ENCODE measurements at places on chromosomes 5 and 9. TPM values are rescaled to one million over a fixed set of nuclear protein-coding genes. Genes with fewer than 3 reads are reported as not detected.

- DNase-seq, result peak; percentile 61
Measured at GRCh38 chr9:88578121-88579049, 43.4 kb downstream of the NXNL2 start.

DNA sequence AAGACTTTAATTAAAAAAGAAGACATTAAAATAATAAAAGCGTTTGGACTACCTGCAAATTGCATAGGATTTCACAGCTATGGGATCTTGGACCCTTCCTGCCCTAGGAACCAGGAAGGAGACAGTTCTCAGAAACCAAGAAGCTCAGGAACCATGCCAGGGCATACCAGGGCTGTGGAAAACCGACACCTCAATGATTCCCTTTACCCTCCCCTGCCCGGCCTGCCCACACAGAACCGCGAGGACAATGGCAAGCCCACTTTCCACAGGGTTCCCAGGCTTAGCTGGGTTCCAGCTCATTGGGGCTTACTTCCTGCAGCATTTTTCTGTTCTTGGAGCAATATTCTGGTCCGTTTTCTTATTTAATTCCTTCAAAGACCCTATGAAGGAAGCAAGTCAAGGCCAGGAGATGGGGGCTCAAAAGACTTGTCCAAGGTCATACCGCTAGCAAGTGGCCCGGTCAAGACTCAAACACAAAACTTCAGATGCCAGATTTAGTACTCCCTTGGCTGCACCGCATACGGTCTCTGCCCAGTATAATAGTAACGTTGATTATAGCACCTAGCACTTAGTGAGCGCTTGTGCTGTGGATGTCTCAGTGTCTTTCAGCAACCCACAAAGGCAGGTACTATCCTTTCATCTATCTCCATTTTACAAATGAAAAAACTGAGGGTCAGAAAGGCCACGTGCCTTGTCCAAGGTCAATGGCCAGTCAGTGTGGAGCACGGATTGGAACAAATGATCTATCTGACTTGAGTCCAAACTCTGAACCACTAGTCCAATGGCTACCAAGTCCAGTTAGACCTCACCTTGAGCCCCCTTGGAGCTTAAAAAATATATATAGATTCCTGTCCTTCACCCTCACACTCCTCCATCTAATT is 6.8 kb downstream of the FAT2 start:
- DNase-seq, result no peak

TAF11L10 gene
- not detected for total RNA-seq

CFAP77 gene
- not detected for total RNA-seq

NCS1 gene
- 1.2 TPM for total RNA-seq
